Stimulated activated CD4-positive, alpha-beta T cell treated with anti-CD3 and anti-CD28 coated beads, Interleukin-1b, Interleukin-23, amount 100 ng/mL, for 1 hour (primary cell): ENCODE measurements at places on chromosomes 16 and 17.

GRCh38 chr17:50959341-50959740 lies 93.2 kb upstream of the TOB1 start:
- DNase-seq = no peak

GRCh38 chr17:20026960-20027359 lies 17.8 kb downstream of the SPECC1 start:
- DNase-seq = no peak

DNA sequence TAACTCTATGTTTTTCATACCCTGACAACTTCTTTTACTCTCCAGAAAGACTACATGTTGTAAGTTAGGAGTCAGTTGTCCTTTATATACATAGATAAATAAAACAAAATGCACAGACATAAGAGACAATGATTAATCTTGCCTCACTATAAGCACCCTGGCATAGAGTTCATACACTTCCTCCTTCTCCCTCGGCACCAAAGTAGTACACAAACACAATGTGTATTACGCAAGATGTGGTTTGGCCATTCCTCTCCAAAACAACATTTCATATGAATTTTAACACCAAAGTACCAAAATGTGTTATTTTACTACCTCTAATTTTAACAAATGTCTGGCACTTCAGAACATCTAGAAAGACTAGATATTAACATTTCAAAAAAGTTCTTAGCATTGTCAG lies 17.2 kb upstream of the SLFN11 start:
- DNase-seq = no peak

- DNase-seq = no peak
These were observed 50.6 kb upstream of the GNAO1 start for GRCh38 chr16:56140645-56141044.

DNA sequence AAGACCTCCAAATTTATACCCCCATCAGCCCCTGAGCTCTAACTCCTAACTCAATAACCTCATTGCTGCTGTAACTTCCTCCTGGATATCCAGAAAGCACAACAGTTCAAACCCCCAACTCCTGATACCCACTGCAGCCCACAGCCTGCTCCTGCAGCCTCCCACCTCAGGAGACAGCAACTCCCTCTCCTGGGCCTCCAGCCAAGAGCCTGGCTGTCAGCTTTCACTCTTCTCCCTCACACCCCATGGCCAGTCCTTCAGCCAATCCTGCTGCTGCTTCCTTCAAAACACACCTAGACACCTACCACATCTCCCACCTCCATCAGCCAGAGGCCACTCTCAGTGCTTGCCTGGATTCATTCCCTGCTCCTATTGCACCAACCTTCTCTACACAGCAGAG lies 5.4 kb downstream of the GINS2 start:
- DNase-seq = no peak
